ENCODE measurements at places on chromosomes 3 and 15.

DNA sequence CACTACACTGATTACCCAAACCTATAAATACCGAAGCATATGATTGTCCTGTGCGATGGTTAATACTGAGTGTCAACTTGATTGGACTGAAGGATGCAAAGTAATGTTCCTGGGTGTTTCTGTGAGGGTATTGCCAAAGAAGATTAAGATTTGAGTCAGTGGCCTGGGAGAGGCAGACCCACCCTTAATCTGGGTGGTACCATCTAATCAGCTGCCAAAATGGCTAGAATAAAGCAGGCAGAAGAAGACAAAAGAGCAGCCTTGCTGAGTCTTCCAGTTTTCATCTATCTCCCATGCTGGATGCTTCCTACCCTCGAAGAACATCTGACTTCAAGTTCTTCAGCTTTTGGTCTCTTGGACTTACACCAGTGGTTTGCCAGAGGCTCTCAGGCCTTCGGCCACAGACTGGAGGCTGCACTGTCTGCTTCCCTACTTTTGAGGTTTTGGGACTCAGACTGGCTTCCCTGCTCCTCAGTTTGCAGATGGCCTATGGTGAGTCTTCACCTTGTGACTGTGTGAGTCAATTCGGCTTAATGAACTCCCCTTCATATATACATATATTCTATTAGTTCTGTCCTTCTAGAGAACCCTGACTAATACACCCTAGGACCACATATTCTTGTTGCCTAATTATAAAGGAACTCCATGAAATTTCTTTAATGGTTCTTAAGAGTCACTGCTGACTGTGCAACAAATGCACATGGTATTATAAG is 31.7 kb downstream of the CSNK1G1 start:
- peak; percentile 25 for DNase-seq

DNA sequence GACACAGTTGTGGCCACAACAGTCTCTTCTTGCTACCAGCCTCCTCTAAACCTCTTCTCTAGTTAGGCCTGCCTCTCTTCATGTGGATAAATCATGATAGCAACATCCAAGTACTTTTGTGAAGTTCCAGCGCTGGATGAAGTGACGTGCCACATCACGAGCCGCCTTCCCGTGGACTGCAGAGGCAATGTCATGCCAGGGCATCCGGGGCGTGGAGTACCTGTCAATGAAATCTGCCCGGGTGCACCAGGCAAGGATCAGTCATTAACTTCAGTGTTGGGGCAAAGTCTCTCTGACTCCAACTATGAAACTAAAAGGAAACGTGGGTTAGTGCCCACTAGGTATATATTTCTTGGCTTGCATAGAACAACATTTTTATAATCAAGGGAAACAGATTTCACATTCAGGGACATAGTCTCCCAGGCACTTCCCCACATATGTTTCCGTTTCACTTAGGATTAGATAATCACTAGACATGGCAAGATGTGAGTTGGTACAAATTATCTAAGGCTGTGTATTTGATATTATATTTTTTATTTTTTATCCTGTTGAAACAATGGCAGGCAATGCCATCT is 133.6 kb downstream of the PLD1 start:
- DNase-seq = no peak

DNA sequence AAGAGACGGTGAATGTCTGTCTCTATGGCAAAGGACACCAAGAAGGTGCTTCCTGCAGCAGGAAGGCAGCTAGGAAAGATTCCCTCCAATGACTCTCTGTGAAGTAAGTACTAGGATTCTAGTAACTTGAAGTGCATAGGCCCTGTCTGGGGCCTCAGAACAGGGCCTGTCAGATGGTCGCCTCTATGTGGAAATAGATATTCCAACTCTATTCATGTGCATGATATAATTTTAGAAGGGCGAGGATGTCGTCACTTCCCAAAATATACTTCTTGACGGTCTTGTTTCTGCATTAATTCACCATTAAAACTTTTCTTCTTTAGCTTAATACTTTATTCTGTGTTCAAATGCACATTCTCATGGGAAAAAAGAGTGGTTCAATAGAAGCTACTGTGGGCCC is 167.0 kb downstream of the TLE3 start:
- no peak for DNase-seq

GRCh38 chr15:73691396-73691795 is 7.2 kb downstream of the CD276 start:
- peak; percentile 59 for DNase-seq
